ENCODE measurements at places on chromosomes 2 and 18. TPM values are rescaled to one million over a fixed set of nuclear protein-coding genes. Genes with fewer than 3 reads are reported as not detected.
A peak's percentile ranks its signal among the peaks of the same experiment; 100 is the strongest.

- no peak overlapping the region for H3K4me3 ChIP-seq
- no peaks in the 10 kb centered on the region for H3K36me3 ChIP-seq
- no peak for DNase-seq
- H3K27ac ChIP-seq: no peak overlapping the region
- no peaks in the 10 kb centered on the region for H3K27me3 ChIP-seq
Observed at GRCh38 chr2:220154304-220154703, 526.9 kb downstream of the SLC4A3 start.

DNA sequence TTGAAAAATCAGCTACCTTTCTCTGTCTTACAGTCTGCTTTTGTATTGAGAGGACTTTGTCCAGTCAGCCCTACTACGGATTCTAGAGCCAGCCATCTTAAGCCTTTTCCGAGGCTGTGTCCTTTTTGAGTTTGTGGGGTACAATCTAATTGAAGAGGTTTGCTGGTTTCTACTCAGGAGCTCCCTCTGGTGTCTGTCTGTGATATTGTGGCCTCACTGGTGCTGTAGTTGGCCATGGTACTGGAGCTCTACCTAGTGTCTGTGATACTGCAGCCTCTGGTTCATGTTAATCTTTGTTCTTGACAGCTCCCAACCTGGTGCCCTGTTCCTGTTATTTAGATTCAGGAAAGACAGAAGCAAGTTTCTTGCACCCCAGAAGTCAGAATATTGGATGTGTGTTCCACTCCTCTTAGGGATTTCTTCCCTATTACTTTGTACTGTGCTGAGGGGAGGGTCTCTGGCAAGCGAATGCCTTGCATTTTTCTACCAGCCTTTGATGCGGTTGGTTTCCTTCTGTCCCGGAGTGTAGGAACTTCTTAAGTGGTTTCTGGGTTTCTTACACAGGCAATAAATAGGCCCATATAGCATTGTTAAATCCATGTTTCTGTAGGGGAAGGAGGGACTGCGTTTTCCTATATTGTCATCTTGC, 78.5 kb downstream of the ACSL3 start:
- H3K27me3 ChIP-seq: no peaks in the 10 kb centered on the region
- DNase-seq: peak; percentile 18
- H3K27ac ChIP-seq: no peak overlapping the region
- H3K4me3 ChIP-seq: no peak overlapping the region

Gene TMEFF2
- total RNA-seq: not detected

DNA sequence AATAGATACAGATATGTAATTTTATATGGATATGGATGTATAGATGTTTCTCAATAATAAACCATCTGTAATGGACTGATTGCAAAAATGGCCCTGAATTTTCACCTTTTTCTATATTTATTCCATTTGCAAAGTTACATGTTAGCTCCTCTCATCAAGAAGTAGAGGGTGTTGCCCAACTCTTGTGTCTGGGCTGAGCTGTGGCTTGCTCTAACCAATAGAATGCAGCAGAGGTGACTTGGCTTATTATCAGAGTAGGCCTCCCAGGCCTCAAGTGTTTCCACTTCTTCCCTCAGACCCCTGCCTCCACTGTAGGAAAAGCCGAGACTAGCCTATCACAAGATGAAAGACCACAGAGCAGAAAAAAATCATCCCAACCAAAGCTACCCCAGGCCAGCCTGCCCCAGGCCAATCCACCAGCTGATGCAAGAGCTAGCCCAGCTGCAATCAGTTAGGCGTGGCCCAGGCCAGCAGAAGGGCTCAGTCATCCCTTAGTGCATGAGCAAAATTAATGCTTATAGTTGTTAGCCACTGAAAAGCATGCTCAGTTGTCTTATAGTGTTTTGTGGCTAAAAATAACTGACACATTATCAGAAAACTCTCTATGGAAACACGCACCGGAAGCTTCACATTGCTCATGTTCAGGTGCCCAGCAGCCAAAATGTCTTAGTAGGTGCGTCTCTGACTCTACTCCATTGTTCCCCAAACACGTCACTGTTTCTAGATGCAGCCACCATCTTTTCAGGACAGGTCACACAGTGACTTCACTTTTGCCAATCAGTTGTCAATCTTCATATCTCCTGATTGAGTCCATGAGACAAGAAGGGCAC, 464.0 kb downstream of the FBXO15 start:
- no peaks in the 10 kb centered on the region for H3K36me3 ChIP-seq
- no peak overlapping the region for H3K4me3 ChIP-seq
- no peaks in the 10 kb centered on the region for H3K4me1 ChIP-seq

Gene HNRNPLL
- total RNA-seq: 8.8 TPM

DNA sequence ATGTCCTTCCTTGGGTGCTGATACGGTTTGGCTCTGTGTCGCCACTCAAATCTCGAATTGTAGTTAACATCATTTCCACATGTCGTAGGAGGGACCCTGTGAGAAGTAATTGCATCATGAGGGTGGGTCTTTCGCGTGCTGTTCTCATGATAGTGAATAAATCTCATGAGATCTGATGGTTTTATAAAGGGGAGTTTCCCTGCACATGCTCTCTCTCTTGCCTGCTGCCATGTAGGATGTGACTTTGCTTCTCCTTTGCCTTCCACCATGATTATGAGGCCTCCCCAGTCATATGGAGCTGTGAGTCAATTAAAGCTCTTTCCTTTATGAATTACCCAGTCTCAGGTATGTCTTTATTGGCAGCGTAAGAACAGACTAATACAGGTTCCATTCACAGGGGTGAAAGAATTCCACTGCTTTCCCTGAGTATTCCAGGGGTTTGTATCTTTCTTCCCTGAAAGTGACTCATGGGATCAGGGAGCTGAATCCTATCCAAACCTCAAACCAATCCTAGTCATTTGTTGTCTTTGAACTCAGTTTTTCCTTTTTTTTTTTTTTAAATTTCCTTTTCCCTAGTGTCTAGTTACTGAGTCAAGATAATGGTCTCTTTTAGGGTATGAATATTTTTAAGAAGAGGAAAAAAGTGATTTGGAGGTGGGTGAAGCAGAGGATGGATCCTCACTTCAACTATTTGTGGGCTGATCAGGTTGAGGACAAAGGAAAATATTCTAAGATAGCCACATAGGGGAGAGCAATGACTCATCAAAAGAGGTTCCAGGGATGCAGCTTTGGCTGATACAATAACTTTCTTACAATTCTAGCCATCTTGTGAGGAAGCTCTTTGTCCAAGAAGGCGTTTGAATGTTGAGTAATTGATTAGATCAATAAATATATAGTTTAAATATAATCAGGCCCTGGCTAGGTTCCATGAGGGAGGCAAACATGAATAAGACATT, 19.5 kb upstream of the KCNE4 start:
- no peaks in the 10 kb centered on the region for H3K27me3 ChIP-seq
- H3K36me3 ChIP-seq: no peaks in the 10 kb centered on the region
- no peak overlapping the region for H3K4me3 ChIP-seq
- no peak overlapping the region for H3K27ac ChIP-seq
- DNase-seq: no peak
- no peaks in the 10 kb centered on the region for H3K4me1 ChIP-seq

Gene DPY30
- total RNA-seq: 37.6 TPM

DNA sequence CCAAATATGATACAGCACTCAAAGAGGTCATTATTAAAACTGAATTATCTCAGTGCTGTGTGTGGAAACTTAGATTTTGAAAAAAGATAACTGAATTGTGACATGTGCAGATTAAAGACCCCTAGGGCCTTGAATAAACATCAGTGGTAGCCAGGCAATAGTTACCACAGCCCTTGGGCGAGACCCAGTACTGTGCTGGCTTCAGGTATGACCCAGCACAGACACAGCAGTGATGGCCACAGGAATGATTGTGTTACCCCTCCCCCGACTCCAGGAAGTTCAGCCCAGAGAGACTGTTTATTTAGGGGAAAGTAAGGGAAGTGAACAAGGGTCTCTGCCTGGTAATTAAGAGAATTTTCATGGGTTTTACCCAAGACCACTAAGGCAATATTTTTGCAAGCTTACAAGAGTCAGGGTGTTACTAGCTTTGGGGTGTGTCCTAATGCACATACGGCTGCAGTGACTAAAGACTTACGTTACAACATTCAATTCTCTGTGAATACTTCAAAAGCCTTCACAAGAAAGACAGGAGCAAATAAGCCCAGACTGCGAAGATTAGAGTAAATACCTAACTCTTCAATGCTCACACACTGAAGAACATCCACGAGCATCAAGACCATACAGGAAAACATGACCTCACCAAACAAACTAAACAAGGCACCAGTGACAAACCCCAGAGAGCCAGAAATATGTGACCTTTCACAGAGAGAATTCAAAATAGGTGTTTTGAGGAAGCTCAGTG, 28.2 kb upstream of the ITGAV start:
- no peak overlapping the region for H3K4me3 ChIP-seq
- H3K27ac ChIP-seq: no peak overlapping the region
- no peaks in the 10 kb centered on the region for H3K36me3 ChIP-seq
- DNase-seq: no peak
- H3K27me3 ChIP-seq: no peaks in the 10 kb centered on the region
- no peaks in the 10 kb centered on the region for H3K4me1 ChIP-seq

Gene SP5
- total RNA-seq: not detected

Gene KCNK3
- not detected for total RNA-seq

DNA sequence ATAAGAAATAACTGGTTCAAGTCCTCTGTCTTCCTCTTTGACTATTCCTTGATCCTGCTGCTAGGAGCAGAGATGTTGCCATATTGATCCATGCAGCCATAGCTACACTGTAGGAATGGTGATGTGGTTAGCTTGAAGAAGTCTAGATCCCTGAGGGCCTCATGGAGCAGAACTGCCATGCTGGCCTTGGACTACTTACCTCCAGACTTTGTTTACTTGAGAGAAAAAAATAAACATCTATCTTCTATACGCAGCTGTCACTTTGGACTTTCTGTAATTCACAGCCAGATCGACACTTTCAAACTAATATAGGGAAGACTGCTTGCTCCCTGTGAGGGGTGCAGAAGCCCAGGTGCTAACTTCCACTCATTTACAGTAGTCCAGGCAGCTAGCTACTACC, 84.5 kb upstream of the NFU1 start:
- H3K36me3 ChIP-seq: peaks cover 2% of the 10 kb centered on the region
- H3K27ac ChIP-seq: no peak overlapping the region
- no peaks in the 10 kb centered on the region for H3K27me3 ChIP-seq
- no peak overlapping the region for H3K4me3 ChIP-seq
- no peak for DNase-seq

GRCh38 chr2:178478130-178478438, 316 bp downstream of the FKBP7 start:
- H3K36me3 ChIP-seq: peaks cover 9% of the 10 kb centered on the region
- H3K27ac ChIP-seq: peak overlapping the region; percentile 97
- DNase-seq: no peak
- H3K27me3 ChIP-seq: no peaks in the 10 kb centered on the region
- H3K4me3 ChIP-seq: peak overlapping the region; percentile 94

DNA sequence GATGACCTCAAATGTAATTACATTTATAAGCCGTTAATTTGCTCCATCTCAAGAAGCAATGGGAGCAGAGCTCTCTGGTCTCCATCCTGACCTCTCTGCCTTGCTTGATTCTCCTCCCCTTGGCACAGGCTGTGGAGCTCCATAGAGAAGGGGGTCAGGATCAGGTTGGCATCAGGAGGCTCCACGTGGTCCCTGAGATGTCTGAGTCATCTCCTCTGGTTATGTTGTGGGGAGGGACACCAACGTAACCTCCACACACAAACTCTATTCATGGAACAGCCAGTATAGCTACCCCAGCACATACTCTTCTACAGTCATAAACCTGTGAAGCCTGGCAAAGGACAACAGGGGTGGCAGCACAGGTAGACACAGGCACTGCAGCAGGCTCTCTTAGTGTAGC, 29.0 kb downstream of the TRABD2A start:
- no peak for DNase-seq
- H3K4me1 ChIP-seq: peaks cover 18% of the 10 kb centered on the region
- no peak overlapping the region for H3K4me3 ChIP-seq
- no peak overlapping the region for H3K27ac ChIP-seq
- H3K36me3 ChIP-seq: peaks cover 7% of the 10 kb centered on the region

DNA sequence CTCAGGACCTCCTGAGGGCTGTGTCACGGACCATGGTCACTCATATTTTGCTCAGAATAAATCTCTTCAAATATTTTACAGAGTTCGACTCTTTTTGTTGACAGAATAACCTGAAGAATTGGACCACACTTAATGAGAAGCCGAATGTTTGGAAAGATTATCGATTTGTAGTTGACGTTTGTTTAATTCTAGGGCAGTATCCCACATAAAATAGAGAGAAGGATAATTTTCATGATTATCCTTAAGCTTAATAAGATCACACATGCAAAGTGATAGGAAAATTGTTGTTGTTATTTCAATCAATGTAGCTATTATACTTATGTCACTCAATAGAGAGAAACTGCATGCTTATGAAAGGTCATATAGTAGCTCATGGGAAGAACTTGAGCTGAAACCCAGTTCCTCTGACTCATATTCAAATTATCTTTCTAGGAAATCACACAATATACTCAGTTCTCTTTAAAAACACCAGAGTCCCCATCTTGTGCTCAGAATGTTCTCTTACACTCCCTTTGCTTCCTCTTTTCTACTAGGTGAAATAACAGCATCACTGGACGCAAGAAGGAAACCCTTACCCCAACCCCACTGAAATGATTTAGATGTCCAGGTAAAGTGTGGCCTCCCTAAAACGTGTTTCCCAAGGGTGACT, 982.1 kb downstream of the TSN start:
- H3K36me3 ChIP-seq: no peaks in the 10 kb centered on the region
- H3K27ac ChIP-seq: no peak overlapping the region
- DNase-seq: no peak
- no peak overlapping the region for H3K4me3 ChIP-seq
- no peaks in the 10 kb centered on the region for H3K4me1 ChIP-seq

GRCh38 chr18:40855661-40856060, 1099.4 kb upstream of the PIK3C3 start:
- no peaks in the 10 kb centered on the region for H3K36me3 ChIP-seq
- no peak overlapping the region for H3K27ac ChIP-seq
- DNase-seq: no peak
- no peaks in the 10 kb centered on the region for H3K27me3 ChIP-seq
- no peak overlapping the region for H3K4me3 ChIP-seq

GRCh38 chr2:105683011-105683492, 61.7 kb upstream of the NCK2 start:
- H3K27ac ChIP-seq: no peak overlapping the region
- H3K4me3 ChIP-seq: no peak overlapping the region
- H3K4me1 ChIP-seq: no peaks in the 10 kb centered on the region
- DNase-seq: no peak
- no peaks in the 10 kb centered on the region for H3K36me3 ChIP-seq

- H3K4me3 ChIP-seq: no peak overlapping the region
- H3K36me3 ChIP-seq: no peaks in the 10 kb centered on the region
- peaks cover 11% of the 10 kb centered on the region for H3K4me1 ChIP-seq
- no peak overlapping the region for H3K27ac ChIP-seq
- no peaks in the 10 kb centered on the region for H3K27me3 ChIP-seq
Observed at GRCh38 chr2:145769011-145769716, 1249.2 kb upstream of the ZEB2 start.

GRCh38 chr2:5057891-5058351, 634.3 kb upstream of the SOX11 start:
- no peaks in the 10 kb centered on the region for H3K36me3 ChIP-seq
- H3K27ac ChIP-seq: no peak overlapping the region
- DNase-seq: no peak

GRCh38 chr2:112020561-112020960, 34.5 kb upstream of the TMEM87B start:
- H3K4me1 ChIP-seq: no peaks in the 10 kb centered on the region
- H3K36me3 ChIP-seq: no peaks in the 10 kb centered on the region
- H3K4me3 ChIP-seq: no peak overlapping the region

All from activated B cell treated with CpG ODN at 0.5 μM for 24 hours (primary cell).